ENCODE measurements at places on chromosomes 6 and 20.

DNA sequence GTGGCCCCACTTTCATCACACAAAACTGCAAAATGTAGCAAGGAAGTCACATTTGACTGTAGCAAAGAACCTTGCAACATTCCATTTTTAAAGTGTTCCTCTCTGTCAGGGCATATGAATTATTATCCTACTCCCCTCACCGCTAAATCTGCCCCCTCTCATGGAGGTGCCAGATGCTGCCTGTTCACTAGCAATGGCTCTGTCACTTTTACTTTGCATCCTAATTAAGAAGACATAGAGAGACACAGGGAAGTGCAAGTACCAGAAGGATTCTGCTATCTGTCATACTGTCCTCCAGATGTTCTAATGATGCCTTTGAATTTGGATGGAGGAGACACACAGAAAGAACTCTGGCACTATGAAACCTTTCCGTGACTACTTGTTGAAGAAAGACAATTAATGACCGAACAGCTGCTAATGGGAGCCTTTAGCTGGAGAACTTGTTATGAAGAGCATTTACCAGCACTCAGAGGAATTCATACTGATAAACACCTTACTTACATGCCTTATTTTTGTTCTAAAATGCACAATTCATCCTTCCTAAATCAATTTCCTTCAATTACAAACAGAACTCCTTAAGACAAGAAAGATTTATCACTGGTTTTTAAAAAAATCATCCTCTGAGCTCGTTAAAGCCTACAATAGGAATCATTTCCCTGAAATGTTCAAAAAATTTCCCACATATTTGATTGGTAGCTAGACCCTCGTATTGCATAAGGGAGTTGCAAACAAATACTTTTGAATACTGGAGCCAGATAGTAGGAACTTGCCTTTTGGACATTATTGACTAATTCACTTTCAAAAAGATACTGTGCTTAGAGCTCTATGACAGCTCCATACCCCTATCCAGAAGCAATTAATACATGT, 292.6 kb downstream of the UBE3D start:
- peak; percentile 61 for DNase-seq

- DNase-seq = no peak
Observed at GRCh38 chr20:32532246-32532645, 52.9 kb downstream of the NOL4L start.

DNA sequence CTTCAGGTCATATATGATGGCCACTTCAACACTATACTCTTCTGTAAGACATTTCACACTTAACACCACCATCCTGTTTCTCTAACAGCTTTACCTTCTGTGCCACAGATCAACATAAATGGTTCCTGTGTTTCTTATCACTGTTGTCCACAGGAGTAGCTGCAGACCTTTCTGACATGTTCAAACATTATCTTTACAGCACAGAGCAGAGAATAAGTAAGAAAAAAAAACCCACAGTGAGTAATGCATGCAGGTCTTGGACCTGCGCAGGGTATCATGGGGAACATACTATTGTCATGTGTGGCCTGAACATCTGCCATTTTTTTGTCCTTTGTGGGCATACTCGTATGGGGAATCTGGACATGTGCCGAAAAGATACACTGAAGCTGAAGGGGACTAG, 161.9 kb downstream of the KIF16B start:
- no peak for DNase-seq

DNA sequence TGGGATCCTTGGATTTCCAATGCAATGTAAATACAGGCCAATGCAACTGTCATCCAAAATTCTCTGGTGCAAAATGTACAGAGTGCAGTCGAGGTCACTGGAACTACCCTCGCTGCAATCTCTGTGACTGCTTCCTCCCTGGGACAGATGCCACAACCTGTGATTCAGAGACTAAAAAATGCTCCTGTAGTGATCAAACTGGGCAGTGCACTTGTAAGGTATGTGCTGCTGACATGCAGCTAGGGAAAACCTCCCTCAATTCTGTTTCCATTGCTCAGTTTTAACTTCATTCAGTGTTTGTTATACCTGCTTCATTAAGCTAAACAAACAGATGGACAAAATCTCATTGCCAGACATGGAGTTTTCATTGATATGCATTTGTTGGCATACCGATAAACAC, 397.1 kb downstream of the ARHGAP18 start:
- peak; percentile 74 for DNase-seq

DNA sequence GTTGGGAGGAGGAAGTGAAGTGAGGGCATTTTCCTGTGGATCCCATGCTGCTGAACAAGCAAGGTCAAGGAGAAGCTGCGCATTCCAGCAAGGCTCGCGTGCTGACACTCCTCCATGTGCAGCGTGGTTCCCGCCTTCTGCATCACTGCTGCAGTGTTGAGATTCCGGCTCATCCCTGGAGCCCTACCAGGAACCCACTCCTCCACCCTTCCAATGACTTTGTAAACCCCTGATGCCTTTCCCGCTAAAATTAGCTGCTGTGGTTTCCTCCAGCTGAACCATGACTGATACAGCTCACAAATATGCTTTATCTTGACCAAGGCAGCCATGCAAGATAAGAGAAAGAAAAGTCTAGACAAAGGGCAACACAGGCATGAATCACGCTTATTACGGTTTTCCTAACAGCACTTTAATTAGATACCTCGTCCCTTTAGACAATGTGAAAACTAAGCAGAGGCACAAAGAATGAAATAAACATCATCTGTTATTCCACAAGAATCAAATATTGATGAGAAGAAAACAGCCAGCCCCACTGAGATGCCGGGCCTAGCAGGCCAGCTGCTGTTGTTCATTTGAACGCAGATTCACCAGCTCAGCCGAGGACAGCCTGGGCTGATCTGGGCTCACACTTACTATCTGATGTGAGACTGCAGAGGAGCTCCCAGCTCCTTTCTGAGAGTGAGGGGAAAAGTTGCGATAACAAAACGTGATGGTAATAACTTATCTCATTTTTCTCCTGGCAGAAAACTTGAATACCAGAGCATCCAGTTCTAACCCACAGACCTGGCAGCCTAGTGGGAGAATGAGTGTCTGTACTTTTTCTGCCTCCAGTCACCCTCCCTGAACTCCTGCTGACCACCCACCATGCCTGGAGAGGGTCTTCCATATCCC, 14.2 kb upstream of the BNIP5 start:
- DNase-seq = peak; percentile 70

DNA sequence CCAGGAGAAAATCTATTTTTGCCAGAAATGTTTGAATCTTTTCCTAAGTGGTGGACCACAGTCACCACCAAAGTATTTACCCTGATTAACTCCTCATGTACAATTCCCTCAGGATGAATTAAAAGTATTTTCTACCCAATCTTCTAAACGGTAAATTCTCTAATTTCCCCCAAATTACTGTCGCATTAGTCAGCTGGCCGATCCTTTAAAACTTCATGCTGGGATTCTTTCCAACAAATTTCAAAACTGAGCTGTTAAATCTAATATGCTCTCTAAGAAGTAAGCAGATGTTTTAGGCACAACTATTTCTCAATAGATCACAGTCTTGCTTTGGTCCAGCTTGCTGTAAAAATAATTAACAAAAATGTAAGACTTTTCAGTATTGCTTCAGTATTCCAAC, 447.2 kb downstream of the FRK start:
- DNase-seq = peak; percentile 98

DNA sequence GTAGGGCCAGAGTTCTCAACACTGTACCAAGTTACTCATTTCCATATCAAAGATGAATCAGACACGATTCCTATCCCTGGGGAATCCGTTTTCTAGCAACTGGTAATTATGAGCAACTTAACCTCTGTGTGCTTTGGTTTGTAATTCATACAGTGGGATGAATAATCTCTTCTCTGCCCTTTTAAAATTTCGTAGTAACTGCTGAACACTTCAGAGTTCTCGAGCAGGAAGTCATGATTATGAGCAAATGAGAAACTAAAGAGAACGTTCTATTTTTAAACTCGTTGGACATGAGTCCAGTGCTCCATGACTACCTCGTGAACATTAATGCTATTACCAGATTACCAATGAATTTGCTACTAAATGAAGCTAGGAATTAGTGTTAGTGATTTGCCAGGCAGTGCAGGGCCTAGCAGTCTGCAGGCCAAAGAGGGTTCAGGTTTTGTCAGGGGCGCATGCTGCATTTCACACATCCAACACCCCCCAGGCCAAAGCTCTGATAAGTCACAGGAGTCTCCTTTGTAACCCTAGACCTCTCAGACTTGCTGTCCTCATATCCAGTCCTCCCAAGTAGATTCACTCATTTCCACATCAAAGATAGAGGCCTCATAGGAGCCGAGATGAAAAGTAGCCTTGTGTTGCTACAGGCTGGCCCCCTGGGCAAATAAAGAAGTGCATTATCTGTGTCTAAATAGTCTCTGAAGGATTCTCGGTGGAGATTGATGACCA, 45.8 kb upstream of the VSTM2L start:
- DNase-seq = peak; percentile 71

DNA sequence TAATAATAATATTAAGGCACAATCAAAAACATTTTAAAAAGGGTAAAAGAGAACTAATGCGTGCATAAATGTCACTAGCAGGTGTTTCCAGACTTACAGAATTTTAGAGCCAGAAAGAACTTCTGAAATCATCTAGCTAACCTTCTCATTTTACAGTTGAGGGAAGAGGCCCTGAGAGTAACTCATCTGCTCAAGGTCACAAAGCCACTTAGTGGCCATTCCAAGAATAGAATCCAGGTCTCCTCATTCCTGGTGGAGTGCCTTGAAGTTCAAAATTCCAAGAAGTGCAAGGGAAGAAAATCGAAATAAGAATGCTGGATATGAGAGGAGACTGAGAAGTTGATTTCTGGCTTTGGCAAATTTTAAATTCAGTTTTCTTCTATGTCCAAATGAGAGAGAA, 3.2 kb upstream of the KIAA0408 start:
- DNase-seq = peak; percentile 6

- no peak for DNase-seq
Observed at GRCh38 chr6:120590611-120591010, 743.7 kb downstream of the TBC1D32 start.

DNA sequence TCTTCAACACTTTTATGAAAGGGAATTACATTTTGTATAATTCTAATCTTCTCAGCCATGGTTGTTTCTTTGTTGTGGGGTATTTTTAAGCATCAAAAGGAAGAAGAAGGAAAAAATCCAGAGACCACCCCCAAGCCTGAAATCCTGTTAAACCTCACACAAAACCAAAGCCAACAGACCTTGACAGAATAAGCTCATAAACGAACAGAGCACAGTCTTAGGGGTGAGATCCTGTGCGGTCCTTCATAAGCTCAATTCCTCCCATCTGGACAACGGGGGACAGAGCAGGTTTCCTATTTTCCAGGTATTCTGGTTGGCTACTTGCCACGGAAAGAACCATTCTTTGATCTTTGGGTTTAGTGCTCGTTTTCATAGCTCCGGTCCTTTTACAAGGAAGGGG, 151.3 kb upstream of the SULF2 start:
- DNase-seq = no peak

DNA sequence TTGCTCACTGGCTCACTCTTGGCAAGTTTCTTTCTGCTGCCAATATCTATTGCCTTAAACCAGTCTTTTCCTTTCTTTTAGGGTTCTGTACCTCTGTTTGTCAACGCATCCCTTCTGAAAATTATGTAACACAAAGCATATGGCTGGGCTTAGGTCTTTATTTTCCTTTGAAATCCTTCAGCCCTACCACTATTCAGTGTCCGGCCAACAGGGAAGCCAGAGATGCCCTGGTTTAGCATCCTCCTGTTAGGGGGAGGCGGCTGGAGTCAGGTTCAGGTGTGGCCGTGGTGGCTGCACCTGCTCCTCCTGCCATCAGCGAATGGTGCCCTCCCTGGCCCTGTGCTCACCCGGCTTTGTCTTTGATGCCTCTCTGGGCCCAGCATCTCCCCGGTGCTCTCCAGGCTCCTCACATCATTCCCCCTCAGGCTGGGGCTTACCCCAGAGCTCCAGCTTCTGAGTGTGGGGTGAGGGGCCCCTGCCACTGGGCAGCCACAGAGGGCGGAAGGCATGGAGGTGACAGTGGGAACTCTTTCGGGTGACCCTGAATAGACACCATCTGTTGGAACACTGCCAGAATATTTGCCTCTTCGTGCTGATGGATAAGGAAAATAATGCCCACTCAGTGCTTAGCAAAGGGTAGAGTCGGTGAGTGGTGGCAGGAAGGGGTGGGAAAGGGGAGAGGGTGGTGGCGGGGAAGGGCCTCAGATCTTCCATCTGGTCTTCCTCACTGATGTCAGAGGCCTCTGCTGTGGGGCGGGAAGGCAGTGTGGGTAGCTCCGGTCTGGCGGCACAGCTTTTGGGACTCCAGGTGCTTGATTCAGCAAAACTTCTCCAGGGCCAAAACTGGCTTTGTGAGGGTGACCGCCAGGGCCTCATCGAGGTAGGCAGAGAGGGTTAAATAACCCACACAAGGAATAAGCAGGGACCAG, 97.2 kb downstream of the DACT2 start:
- no peak for DNase-seq

DNA sequence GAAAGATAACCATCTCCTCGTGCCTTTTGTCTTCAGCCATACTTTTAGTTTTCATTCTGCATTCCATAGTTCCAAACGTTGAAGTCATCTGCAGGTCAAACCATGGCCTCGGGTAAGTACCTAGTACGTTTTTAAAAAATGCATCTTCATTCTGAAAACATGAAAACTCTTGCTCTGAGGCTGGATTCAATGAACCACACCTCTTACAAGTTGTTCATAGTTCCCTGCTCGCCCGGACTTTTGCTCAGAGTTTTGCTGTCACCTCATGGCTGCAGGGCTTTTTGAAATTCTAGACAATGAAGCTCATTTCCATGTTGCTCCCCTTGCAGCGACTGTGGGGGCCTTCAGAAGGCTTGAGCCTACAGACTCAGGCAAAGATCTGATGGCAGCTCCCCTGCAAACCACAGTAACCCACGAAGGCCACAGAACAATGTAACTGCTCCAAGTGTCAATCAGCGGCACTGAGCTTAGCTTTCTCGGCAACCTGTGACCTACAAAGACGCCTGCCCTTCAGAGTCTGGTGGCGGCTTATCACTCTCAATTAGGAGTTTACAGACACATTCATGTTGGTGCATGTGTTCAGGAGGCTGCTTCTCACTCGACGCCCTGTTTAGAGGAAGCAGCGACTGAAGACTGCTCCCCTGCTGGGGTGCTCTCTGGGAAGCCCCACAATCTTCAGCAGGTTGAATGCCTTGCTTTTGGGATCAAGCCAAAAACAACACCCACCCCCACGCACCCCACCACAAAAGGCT, 61.2 kb downstream of the FOXC1 start:
- no peak for DNase-seq

GRCh38 chr20:50488236-50488806, 21.9 kb upstream of the PTPN1 start:
- no peak for DNase-seq

DNA sequence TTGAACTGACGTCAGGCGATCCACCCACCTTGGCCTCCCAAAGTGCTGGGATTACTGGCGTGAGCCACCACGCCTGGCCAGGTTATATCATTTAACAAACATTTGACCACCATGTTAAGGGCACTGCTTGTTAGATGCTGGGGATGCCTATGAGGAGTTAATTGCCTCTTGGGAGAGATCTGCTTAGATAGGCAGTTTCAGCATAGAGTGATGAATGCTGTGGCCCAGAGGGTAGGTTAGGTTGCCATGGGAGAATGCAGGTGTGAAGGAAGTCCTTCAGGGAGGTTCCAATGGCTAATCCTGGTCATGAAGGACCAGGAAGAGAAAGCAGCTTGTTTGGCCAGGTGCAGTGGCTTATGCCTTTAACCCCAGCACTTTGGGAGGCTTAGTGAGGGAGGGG, 17.0 kb downstream of the PHF20 start:
- DNase-seq = no peak

Data from AG10803 (cell line).